ENCODE measurements at places on chromosomes 4 and X. TPM values are rescaled to one million over a fixed set of nuclear protein-coding genes. Genes with fewer than 3 reads are reported as not detected.
A peak's percentile ranks its signal among the peaks of the same experiment; 100 is the strongest.

- DNase-seq, result peak; percentile 49
These were observed 62.3 kb upstream of the RELL1 start for GRCh38 chr4:37748485-37748884.

Gene NPY2R
- polyA plus RNA-seq, result not detected

DNA sequence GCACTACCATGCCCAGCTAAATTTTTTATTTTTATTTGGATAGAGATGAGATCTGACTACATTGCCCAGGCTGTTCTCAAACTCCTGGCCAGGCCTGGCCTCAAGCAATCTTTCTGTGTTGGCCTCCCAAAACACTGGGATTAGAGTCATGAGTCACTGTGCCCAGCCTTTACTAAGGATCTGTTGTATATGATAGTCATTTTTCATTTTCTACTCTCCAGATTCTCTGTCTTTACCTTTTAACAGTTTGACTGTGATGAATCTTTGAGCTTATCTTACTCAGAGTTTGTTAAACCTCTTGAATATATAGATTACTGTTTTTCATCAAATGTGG lies 161.8 kb downstream of the FNIP2 start:
- no peak for DNase-seq

- peak; percentile 91 for DNase-seq
These were observed 35.7 kb downstream of the AFAP1 start for GRCh38 chr4:7903791-7904516.

Gene KCNIP4
- polyA plus RNA-seq, result 1.8 TPM

Gene DCAF12L1
- polyA plus RNA-seq, result 1.2 TPM

DNA sequence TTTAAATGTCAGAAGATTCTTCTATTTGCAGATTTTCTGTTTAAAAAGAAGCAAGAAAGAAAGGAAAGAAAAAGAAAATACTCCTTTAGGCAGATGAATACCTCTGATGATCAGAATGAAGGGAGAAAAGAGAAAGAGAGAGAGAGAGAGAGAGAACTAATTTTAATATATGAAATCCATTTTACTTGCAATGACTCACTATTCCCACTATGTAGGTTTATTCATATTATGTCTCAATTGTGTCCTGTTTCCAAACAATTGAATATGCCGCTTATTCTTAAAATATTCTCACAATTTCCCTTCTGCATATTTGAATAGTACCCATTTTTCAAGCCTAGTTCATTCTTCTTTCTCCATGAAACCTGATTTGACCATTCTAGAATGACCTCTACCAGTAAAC lies 11.7 kb downstream of the MEPE start:
- no peak for DNase-seq

- DNase-seq, result no peak
These were observed 40.3 kb upstream of the FHL1 start for GRCh38 chrX:136106920-136107528.

DNA sequence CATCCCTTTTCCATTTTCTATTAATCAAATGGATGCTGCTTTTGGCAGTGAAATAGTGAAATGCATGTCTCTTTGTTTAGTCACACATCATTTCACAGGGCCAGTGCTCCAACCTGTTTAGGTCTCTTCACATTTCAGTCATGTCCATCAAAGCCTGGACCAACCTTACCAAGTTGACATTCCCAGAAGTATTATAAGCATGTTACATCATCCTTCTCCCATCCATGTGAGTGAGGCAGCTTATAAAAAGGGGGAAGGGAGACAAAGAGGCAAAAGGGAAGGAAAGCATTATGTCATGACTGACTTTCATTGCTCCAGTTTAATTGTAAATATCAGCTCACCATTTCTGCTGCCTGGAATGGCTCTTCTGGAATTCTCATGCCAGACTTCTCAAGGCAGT lies 94.4 kb downstream of the NWD2 start:
- no peak for DNase-seq
